ENCODE measurements at places on chromosomes 5 and 9.

DNA sequence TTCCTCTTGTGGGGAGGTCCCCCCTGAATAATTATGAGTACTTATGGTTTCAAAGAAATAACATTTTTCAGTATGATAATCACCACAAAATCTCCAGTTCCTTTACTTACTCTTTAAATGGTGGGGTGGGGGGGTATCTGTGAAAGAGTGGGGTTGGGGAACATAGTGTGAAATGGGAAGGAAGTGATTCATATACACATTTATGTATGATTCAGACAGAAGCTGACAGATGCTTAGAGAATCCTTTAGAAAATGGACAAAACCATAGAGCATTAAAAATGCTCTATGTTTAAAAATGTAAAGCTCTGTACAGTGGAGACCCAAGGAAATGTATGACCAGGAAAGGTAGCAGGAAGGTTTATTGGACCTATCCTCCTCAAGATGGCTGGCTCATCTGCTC lies 267.5 kb upstream of the GRIA1 start:
- no peak for DNase-seq

DNA sequence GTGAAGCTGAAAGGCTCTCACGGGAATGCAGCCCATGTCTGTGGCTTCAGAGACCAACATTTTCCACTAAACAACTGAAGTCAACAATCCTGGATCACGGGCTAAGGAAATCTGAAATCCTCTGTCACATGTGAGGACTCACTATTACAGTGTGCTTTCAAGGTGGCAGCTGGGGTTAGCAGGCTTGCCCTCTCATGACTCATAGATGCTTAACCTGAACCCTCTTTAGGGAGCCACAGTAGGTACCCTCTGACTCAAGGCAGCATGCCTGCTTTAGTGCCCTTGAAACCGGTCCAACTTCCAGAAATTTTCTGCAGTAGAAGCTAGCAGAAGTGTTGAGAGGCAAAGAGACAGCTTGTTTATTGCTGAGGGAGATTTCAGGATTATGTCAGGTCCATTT lies 232.5 kb downstream of the GABRB2 start:
- DNase-seq = no peak

DNA sequence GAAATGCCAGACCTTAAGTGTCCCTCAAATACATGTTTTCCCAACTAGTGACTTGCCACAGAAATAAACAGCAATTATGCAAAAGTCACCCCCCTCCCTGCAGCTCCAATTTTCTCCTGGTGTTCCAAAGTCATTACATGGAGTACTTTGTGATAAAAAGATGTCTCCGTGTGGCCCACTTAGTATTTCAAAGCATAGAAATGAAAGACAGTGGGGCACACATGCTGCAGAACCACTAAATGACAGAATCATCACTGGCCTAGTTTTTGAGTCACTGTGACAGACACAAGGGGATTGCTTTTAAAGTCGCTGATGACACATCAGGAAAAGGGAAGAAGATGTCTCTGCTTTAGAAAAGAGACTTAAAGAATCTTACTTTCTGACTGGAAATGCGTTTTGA lies 323.4 kb downstream of the PSAT1 start:
- no peak for DNase-seq

GRCh38 chr9:22158271-22158670 lies 149.2 kb upstream of the CDKN2B start:
- DNase-seq = no peak

DNA sequence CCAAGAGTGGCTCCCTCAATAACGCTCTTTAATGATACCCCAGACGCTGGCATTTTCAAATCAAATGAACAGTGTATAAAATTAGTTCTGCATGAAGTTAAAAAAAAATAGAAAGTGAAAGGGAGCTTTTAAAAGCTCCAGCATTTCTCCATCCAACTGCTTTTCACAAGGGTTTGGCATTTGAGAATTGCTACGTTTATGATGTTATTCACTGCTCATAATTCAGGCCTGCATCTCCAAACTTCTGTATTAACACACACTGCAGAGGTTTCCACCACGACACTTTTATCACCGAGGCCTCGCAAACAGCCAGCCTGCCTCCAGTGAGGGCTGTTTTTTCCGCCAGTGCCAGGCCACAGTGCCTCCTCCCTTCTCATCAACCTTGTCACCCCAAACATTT lies 205.5 kb upstream of the EFNA5 start:
- no peak for DNase-seq

DNA sequence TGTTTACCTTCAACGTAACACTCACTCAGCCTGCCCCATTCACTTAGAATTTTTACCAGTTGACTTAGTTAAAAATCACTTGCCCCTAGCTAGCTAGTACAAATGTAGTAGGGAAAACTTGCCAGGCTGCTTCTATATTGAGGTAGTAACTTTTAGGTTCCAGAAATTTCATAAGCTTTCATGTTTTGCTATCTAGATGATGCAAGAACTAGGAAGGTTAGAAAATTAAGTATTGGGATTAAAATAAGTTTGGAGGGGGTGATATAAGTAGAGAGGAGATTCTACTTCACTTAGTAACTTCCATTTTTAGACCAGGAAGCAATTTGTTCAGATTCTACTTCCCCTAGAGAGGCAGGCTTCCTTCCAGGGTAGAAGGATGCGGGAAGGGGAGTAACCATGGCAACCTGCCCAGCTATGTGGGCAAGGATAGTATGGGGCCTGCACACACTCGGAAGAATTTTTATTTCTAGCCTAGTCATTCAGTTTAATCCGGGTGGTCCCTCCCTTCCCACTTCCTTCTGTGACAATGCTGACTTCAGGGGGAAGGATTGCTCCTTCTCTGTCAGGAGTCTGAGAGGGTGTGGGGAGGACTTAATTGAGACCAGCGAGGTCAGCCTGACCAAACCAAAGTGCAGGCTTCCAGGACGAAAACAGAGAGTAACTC lies 4.2 kb downstream of the DAB2 start:
- peak; percentile 27 for DNase-seq

DNA sequence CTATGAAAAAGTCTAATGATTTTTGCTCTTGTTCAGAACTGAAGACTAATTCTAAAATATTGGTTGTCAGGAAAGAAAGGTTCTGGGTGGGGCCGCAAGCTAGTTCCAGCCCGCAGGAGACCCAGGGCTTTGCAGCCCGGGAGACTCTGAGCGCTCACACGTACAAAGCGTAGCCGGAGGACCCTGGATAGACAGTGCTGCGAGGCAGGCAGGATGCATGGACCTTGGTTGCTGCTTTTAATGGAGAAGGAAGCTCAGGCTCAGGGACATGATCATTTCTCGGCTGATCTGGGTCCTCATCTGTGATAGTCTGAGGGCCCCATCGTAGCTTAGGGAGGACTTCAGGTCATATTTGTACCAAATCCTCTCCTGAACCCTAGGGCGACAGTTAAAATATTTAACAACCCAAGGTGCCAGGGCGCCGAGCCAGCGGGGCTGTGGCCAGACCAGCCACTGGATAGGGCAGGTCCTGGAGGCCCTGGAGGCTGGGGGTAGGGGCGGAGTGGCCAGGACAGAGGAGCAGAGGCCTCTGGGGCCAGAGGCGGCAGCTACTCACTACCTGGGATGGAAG lies 70.1 kb upstream of the UNC5A start:
- no peak for DNase-seq

- DNase-seq = no peak
These were observed 125.4 kb downstream of the DOCK2 start for GRCh38 chr5:169762338-169763095.

DNA sequence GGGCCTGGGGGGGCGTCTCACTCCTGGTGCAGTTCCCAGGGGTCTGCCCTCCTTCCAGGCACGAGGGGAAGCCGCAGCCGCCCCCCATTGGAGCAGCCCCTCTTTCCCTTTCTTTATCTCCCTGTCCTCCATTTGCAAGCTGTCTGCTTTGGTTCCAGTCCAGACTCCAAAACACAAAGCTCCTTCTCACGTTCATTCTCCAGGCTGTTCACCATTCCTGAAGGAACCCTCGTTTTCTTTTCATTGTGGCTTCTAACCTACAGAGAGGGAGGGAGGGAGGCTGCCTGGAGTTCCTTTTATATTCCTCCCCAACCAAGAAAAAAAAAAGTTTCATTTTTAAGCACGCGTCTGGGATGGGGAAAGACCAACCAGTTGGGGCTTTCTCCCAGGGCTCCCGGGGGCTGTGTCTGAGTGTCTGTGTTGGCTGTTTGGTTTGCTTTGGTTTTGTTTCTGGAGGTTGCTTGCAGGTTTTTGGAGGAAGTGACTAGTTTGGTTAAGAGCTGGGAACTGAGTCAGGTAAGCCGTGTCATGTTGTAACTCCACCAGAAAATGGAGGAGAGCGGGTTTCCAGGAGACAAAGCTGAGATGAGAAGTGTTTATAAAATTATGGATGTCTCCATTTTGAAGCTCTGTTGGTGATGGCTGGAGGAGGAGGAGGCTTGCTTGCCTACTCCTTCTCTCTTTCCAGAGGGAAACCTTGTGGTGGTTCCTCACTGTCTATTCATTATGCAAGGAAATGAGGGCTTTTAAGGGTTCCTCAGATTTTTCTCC lies 1.6 kb downstream of the ZNF462 start:
- DNase-seq = no peak

All from neural progenitor cell (in vitro differentiated cells).